Substantia nigra (tissue), 51 donors: ENCODE measurements at places on chromosomes 13 and 19.

- no peak for DNase-seq
These were observed 46.9 kb upstream of the VSTM2B start for GRCh38 chr19:29478578-29479565.

- DNase-seq: no peak
These were observed 6.9 kb downstream of the SYDE1 start for GRCh38 chr19:15114153-15114540.

DNA sequence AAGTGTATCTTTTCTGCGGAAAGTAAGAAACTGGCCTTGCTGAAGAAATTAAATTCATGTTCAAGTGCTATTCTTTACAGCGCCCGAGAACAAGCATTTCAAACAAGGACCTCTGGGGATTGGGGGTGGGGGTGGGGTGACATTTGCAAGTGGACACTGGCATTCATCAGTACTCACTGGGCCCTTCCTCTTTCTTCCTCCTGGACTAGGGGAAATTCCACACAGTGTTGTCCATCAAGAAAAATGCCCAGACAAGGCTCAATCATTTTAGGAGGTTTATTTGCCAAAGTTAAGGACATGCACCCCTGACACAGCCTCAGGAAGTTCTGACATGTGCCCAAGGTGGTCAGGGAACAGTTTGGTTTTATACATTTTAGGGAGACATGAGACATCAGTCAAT, 22.9 kb upstream of the OR10H1 start:
- no peak for DNase-seq

DNA sequence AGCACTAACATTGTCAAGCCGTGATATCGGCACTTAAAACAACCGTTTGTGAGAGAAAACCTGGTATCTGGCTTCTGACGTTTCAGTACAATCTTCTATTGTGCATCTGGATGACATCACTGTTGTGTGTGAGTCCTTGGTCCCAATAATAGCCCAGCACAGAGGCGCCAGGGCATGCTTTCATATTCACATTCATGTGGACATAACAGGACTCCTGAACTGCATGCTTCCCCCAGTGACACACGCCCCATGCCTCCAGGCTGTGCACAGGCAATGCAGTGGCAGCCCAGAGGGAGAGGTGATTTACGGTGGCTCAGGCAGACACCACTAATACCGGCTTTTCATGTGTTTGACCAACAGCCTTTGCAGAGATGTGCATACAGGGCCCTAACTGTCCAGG, 58.1 kb downstream of the MRPL57 start:
- DNase-seq: no peak

GRCh38 chr19:48310227-48310626, 15.1 kb upstream of the EMP3 start:
- DNase-seq: no peak

DNA sequence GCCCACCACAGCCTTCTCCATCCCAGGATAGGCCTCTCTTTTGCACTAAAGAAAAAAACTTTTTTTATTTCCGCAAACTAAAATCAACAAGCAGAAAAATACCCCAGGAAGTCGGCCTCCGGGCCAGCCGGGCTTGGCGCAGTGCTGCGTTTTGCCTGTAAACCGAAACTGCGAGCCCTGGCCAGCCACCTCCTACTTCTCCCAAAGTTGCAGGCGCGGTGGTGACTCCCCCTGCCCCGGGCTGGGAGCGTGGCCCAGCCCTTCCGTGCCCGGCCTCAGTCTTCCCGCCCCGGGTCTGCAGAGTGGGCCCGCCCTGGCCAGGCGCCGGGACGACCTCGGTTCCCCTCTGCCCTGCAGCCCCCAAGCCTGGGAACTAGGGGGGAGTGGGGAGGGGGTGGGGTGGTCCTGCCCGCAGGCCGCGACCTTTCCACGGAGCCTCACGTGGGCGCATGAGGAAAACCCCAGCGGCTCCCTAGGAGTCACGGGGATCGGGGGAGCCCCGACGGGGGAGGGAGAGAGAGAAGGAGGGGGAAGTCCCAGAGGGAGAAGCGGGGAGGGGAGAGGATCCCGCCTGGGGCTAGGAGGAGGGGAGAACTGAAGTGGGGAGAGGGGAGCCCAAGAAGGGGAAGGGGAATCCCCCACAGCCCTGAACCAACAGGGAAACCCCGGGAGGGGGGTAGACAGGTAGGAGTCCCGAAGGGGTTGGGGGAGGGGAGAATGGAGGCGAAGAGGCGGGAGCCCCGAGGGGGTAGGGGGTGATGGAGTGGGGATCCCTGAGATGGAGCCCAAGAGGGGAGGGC, 3.0 kb downstream of the GADD45B start:
- DNase-seq: peak; percentile 41

- no peak for DNase-seq
These were observed 72.7 kb downstream of the ERICH6B start for GRCh38 chr13:45542878-45543277.
